ENCODE measurements at places on chromosomes 5 and 9. TPM values are rescaled to one million over a fixed set of nuclear protein-coding genes. Genes with fewer than 3 reads are reported as not detected.

TMEM215 gene
- not detected for polyA plus RNA-seq

F12 gene
- 2.7 TPM for polyA plus RNA-seq

PCDHGB2 gene
- 1.1 TPM for polyA plus RNA-seq

FBLL1 gene
- polyA plus RNA-seq = 2.5 TPM
